Lung (tissue), 17 donors: ENCODE measurements at places on chromosomes 3 and 15. TPM values are rescaled to one million over a fixed set of nuclear protein-coding genes. Genes with fewer than 3 reads are reported as not detected.
A peak's percentile ranks its signal among the peaks of the same experiment; 100 is the strongest.

Gene KLHL6
- 15.4 TPM for total RNA-seq

Gene LYSMD2
- total RNA-seq, result 12.9 TPM

DNA sequence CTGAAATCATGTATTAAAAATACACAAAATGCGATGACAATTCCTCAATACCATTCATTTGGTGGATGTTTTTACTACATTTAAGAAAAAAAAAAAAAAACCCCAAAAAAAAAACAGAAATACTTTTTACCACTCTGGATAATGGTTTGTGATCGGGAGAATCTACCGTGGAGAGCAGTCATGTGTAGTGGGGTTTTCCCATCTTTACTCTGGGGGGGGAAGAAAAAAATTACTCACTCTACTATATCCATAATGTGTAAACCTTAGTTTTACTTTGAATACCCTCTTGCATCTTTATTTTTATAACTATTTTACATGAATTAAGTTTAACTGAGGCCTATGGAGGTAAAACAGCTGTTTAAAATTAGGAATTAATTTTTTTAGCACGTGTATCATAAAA, 83.3 kb downstream of the ANKRD28 start:
- peaks cover 8% of the 10 kb centered on the region for H3K36me3 ChIP-seq
- no peak overlapping the region for H3K4me3 ChIP-seq
- no peaks in the 10 kb centered on the region for H3K4me1 ChIP-seq
- DNase-seq, result no peak

Gene ANKUB1
- 6.7 TPM for total RNA-seq

Gene FANCD2OS
- total RNA-seq, result not detected

DNA sequence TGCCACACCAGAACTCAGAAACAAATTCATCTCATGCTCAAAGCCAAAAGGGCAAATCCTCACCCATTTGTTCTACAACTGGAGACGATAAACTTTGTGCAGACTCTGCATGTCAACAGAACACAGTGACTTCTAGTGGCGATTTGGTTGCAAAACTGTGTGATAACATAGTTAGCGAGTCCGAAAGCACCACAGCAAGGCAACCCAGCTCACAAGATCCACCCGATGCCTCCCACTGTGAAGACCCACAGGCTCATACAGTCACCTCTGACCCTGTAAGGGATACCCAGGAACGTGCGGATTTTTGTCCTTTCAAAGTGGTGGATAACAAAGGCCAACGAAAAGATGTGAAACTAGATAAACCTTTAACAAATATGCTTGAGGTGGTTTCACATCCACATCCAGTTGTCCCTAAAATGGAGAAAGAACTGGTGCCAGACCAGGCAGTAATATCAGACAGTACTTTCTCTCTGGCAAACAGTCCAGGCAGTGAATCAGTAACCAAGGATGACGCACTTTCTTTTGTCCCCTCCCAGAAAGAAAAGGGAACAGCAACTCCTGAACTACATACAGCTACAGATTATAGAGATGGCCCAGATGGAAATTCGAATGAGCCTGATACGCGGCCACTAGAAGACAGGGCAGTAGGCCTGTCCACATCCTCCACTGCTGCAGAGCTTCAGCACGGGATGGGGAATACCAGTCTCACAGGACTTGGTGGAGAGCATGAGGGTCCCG, 199.7 kb downstream of the AKAP13 start:
- peak overlapping the region; percentile 98 for H3K27ac ChIP-seq
- H3K27me3 ChIP-seq, result no peaks in the 10 kb centered on the region
- peaks cover 37% of the 10 kb centered on the region for H3K4me1 ChIP-seq
- H3K36me3 ChIP-seq, result no peaks in the 10 kb centered on the region
- H3K4me3 ChIP-seq, result no peak overlapping the region
- no peak for DNase-seq

GRCh38 chr15:89766357-89767311, 9.5 kb upstream of the MESP2 start:
- H3K27ac ChIP-seq, result no peak overlapping the region
- H3K4me3 ChIP-seq, result no peak overlapping the region
- H3K4me1 ChIP-seq, result peaks cover 4% of the 10 kb centered on the region

GRCh38 chr3:62965311-62965710, 90.1 kb upstream of the CADPS start:
- no peak overlapping the region for H3K27ac ChIP-seq
- H3K4me3 ChIP-seq, result no peak overlapping the region
- H3K4me1 ChIP-seq, result no peaks in the 10 kb centered on the region
- no peak for DNase-seq

DNA sequence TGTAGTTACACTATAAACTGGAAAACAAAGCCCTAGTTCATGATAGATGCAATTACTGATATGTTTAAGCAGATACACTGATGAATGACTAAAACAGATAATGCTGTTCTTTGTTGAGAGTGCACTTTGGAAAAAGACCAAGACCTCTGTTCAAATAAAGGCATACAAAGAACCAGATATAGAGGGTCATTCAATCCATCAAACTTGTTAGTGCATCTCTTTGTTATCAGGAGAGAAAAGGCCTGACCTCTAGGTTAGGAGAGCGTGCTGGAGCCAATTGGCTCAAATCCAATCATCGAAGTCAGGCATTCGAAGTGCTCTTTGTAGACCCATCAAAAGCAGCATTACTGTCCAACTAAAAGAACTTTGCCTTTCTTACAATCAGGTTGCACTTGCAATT, 124.2 kb downstream of the TFG start:
- peaks cover 2% of the 10 kb centered on the region for H3K36me3 ChIP-seq
- H3K27ac ChIP-seq, result no peak overlapping the region
- no peaks in the 10 kb centered on the region for H3K4me1 ChIP-seq

GRCh38 chr3:144444546-144444945, 472.9 kb downstream of the DIPK2A start:
- no peaks in the 10 kb centered on the region for H3K4me1 ChIP-seq
- DNase-seq, result no peak
- no peaks in the 10 kb centered on the region for H3K27me3 ChIP-seq
- no peak overlapping the region for H3K4me3 ChIP-seq
- H3K27ac ChIP-seq, result no peak overlapping the region

Gene TMEM212
- total RNA-seq, result 16.5 TPM

- no peak overlapping the region for H3K4me3 ChIP-seq
- no peak overlapping the region for H3K27ac ChIP-seq
- H3K4me1 ChIP-seq, result no peaks in the 10 kb centered on the region
- DNase-seq, result no peak
- H3K36me3 ChIP-seq, result no peaks in the 10 kb centered on the region
These were observed 254.5 kb downstream of the FAM43A start for GRCh38 chr3:194939949-194940770.

Gene LTF
- total RNA-seq, result 188 TPM

DNA sequence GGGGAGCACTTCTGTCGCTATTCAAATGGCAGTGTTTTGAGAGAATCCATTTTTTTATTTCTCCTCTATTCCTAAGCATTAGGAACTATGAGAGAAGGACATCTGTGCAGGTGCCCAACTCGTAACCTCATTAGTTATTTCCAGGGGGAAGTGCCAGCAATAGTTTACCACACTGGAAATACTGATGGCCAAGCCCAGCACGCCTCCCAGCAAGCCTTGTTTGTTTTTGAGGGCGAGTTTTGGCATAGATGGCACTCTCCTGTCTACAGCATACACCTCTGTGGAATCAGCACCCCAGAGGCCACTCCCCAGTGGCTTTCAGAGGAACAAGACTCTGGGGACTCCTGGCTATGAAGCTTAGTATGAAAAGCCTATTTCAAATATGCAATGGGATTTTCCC, 36.6 kb downstream of the FAN1 start:
- peaks cover 33% of the 10 kb centered on the region for H3K36me3 ChIP-seq
- no peak for DNase-seq
- no peaks in the 10 kb centered on the region for H3K27me3 ChIP-seq
- H3K27ac ChIP-seq, result no peak overlapping the region
- no peaks in the 10 kb centered on the region for H3K4me1 ChIP-seq
- H3K4me3 ChIP-seq, result no peak overlapping the region

DNA sequence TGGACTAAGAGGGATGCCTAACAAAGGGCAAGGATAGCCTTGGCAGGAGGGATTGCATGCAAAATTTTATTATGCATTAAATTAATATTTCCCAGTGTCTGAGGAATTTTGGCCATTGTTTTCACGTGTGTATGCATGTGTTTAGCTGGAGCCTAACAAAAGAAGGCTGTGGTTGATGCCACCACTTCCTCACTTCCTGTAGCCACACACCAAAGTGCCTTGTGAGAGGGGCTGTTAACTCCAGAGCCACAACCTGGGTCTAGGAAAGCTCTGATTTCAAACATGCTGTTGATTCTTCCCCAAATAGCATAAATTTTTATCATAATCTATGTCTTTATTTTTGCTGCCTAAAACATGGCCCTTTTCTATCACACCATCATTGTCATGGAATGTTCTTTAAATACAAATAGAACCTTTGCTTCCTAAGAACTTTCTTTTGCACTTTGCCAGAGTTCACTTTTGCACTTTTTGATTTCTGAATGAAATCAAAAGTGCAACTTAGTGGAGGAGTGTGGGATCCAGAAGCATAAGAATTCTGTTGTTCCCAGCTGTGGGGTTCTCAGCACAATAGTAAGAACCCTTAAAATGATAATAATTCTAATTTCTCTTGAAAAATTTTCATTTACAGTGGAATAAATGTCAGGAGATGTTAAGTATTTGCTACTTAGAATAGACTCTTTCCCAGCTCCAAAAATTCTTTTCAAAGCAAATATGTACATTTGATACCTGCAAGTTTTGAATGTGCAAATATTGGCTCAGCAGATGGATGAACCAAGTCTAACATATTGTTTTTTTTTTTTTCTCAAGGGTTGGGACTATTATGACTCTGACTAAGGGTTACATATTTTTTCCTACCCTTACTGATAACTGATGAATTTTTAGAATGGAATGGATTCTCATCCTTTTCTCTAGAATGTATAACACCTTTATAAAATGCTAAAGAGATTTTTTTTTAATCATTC, 35.6 kb upstream of the SPTSSB start:
- H3K36me3 ChIP-seq, result no peaks in the 10 kb centered on the region
- no peak overlapping the region for H3K27ac ChIP-seq
- no peaks in the 10 kb centered on the region for H3K4me1 ChIP-seq
- H3K27me3 ChIP-seq, result no peaks in the 10 kb centered on the region

GRCh38 chr15:25852661-25853524, 10.2 kb downstream of the ATP10A start:
- H3K27me3 ChIP-seq, result no peaks in the 10 kb centered on the region
- no peak overlapping the region for H3K27ac ChIP-seq
- no peak for DNase-seq

DNA sequence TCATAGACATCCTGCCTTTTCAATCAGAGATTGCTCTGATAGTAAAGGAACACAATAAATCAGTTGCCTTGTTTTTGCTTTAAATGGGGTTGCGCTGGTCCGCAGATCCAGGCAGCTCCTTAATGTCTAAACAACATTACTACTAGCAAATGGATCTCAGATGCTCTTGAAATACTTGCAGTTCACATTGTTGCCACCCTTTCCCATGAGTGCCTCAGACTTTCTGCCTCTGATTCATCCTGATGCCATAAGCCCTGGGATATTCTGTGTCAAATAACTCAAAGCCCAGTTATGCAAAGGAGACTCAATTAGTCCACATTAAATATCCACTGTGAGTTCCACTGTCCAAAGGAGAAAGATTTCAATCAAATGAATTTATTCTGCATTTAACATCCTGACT, 196.7 kb downstream of the PLCH1 start:
- H3K27me3 ChIP-seq, result no peaks in the 10 kb centered on the region
- no peak overlapping the region for H3K4me3 ChIP-seq
- H3K27ac ChIP-seq, result no peak overlapping the region

Gene EPHA6
- total RNA-seq, result 0.31 TPM

Gene GXYLT2
- 8.0 TPM for total RNA-seq

- no peaks in the 10 kb centered on the region for H3K4me1 ChIP-seq
- no peak overlapping the region for H3K27ac ChIP-seq
- H3K27me3 ChIP-seq, result no peaks in the 10 kb centered on the region
These were observed 48.7 kb upstream of the NR2E3 start for GRCh38 chr15:71761649-71762048.

- H3K27ac ChIP-seq, result no peak overlapping the region
- no peaks in the 10 kb centered on the region for H3K36me3 ChIP-seq
- no peaks in the 10 kb centered on the region for H3K4me1 ChIP-seq
- no peak overlapping the region for H3K4me3 ChIP-seq
These were observed 34.6 kb upstream of the CCDC66 start for GRCh38 chr3:56522374-56522773.

Gene IL17RD
- 4.8 TPM for total RNA-seq

Gene GTF2E1
- 14.8 TPM for total RNA-seq

Gene GOLGA6L4
- 5.2 TPM for total RNA-seq

Gene CPEB1
- 3.8 TPM for total RNA-seq
